Endothelial cell (in vitro differentiated cells): ENCODE measurements at places on chromosomes 5 and 9.

DNA sequence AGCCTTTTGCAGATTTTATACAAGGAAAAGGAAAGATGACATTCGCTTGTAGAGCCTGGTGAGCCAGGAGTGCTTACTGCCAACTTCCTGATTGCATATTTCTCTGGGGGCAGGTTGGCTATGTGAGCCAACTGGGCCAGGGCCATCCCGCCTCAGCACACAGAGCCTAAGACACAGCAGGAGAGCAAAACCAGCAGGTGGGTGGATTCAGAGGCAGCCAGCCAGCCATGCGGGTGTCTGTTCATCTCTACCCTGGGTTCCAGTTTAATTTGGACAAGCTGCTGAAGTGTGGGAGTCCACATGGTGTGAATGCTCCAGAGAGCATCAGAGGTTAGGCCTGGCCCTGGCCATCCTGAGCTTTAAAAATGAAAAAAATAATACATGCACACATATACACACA is 291.4 kb downstream of the ARHGEF28 start:
- DNase-seq, result no peak

DNA sequence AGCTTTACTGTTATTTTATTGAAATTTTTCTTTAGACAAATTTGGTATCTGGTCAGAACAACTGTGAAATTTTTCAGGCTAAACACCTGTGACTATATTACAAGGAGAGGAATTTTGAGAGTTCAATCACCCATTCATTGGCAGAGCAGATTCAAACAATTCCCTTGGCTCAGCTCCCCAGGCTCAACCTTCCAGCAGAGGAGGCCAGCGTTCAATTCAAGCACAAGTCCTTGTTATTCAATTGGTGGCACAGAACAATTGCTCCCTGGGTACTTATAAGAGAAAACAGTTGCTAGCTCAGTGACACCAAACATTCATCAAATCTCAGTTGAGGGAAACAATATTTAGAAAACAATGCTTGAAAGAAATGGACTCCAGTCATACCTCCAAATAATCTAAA is 83.3 kb downstream of the SUSD1 start:
- no peak for DNase-seq

- DNase-seq, result no peak
These were observed 51.5 kb downstream of the ZFAND5 start for GRCh38 chr9:72313507-72313906.

DNA sequence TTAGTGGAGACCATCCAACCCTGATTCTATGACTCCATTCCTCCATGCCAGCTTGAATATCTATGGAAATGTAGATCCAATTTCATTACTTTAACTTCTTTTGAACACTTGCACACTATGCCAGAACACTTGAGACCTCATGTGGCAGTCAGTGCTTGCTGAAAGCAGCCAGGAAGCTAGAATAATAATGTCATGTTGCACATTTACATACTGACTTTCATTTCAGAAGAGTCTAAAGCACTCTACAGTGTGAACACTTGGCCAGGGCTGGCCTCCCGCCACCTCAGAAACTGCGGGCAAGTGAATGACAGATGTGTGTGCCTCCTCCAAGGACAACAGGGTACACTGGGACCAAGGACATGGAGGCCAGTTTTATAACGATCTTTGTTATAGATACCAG is 97.3 kb downstream of the SLF1 start:
- no peak for DNase-seq

GRCh38 chr9:105055917-105056316 is 128.0 kb upstream of the ABCA1 start:
- DNase-seq, result no peak

DNA sequence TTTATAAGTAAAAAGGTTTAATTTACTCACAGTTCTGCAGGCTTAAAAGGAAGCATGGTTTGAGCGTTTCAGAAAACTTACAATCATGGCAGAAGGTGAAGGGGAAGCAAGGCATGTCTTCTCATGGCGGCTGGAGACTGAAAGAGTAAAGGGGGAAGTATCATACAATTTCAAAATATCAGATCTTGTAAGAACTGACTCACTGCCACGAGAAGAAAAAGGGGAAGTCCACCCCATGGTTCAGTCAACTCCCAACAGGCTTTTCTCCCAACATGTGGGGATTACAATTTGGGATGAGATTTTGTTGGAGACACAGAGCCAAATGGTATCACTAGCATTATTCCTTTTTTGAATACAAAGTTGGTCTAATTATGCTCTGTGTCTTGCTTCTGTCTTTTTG is 627.9 kb upstream of the ST8SIA4 start:
- DNase-seq, result no peak

- DNase-seq, result no peak
These were observed 191.7 kb downstream of the CDK5RAP2 start for GRCh38 chr9:120388003-120388855.

GRCh38 chr5:158522776-158523175 is 576.9 kb downstream of the EBF1 start:
- DNase-seq, result no peak

DNA sequence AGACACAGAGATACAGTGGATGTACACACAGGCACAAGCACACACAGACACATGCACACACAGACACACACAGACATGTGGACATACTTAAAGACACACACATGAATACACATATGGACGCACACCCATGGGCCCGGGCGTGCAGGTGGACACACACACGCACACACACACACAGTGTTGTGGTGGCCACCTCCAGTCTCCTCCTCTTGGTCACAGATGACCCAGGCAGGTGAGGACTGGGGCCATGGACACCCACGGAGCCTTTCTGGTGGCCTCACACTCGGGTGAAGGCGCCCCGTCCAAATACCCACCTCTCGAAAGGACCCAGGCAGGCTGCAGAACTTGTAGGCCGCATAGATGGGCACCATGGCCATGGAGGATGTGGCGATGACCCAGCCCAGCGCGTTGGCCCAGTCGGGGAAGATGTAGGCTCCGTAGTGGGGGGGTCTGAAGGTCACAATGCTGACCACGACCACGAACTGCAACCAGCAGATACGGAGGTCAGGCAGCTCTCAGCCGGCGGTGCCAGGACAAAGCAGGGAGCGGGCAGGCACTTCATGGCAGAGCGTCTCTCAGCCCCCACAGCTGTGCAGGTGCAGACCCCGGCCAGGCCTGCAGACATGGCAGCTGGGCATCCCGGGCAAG is 42.5 kb downstream of the SLC6A3 start:
- DNase-seq, result no peak

GRCh38 chr9:108720191-108720642 is 135.6 kb downstream of the ACTL7B start:
- DNase-seq, result no peak
